ENCODE measurements at places on chromosomes 4 and X.

DNA sequence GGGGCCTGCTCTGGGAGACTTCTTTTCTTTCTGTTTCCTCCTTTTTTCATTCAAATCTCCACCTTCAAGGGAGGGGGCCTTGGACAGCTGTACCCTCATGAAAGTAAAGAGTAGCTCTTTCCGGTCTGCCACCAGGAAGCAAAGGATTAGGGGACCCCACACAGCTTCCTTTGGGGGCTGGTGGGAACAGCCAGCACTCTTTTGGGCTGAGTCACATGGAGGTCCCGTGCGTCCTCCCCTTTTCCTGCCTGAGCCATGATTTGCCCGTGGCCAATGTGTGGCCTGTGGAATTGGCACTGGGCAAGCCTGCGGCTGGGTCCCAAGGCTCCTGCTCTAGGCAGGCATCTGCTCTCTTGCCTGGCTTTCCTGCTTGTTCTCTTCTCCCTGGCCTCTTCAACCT, 65.5 kb downstream of the FHDC1 start:
- no peak for DNase-seq

DNA sequence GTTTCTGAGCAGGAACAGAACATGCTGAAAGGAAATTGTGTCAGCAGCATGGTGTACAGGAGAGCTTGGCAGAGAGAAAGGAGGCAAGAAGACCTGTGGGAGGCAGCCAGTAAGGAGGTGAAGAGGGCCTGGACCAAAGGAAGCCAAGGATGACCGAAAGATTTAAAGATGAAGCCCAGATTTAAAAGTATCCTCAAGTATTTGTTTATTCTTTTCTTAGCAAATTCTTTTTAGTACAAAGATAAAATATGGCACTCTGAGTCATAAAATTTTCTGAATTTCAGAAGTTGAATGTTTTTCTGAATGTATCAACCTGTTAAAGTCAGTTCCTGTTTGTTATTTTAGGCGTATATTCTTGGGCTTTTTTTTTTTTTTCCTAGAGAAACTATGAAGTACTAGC, 3.5 kb downstream of the PKD2 start:
- DNase-seq = no peak

DNA sequence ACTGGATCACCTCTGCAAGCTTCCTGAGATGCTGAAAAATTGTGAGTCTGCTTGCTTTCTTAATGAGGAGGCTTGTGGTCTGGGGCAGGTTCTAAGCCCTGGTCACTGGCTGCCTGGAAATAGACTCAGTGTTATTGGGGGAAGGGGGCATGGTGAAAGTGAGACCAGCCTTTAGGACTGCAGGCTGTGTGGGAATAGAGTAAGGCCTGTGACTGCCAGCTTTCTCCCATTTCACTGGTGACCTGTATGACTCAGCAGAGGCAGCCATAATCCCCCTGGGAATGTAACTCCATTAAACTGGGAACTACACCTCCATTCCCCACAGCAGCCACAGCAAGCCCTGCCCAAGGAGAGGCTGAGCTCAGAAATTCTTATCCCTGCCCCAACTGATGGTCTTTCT, 55.9 kb upstream of the IL15 start:
- no peak for DNase-seq

GRCh38 chr4:41538017-41538733, at the start of gene LIMCH1:
Gene LIMCH1 (plus strand): TSS chr4:41538157. CDS start chr4:41605996, 67,839 bp downstream.
- no peak for DNase-seq

DNA sequence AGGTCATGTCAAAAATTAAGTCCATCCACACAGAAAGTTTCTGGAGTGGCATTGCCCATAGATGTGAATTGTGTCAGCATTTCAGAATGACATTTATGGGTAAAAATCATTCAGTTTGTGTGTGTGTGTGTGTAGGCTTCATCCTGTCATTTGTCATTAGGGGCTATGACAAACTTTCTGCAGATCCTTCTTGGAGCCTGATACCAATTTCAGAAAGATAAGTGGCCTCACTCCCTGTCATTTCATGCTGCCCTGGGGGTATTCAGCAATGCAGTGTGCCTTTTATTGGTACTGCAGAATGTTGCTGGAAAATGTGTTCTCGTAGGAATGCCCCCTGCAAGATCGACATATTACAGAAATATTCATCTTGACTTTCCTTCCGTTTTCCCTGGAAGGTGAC, 659.7 kb downstream of the NLGN4X start:
- DNase-seq = no peak

GRCh38 chrX:23838953-23839352, 56.0 kb downstream of the SAT1 start:
- no peak for DNase-seq

GRCh38 chr4:140373328-140374129, at the start of gene SCOC:
Gene SCOC (plus strand): TSS chr4:140373646. CDS start chr4:140379171, 5,525 bp downstream.
- peak; percentile 97 for DNase-seq

GRCh38 chr4:15756361-15756861, 21.7 kb upstream of the CD38 start:
- DNase-seq = no peak

GRCh38 chrX:69124108-69124507, 41.1 kb downstream of the PJA1 start:
- no peak for DNase-seq

DNA sequence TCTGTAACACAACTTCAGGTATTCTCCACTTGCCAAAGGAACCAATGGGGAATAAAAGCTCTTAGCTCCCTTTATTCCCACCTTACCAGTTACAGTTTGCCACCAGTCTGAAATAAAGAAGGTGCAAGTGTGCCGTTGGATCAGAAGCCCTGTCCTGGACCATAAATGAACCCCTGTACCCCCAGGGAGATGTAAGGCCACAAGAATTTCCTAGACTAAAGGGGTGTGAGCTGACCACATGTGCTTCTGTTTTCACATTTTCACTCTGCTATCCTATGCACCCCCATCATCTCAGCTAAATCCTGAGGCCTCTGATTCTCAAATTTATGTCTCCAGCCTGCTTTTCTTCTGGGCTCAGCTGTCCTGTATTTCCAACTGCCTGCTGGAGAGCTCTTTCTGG, 221.2 kb downstream of the SPRY1 start:
- no peak for DNase-seq

- no peak for DNase-seq
Observed at GRCh38 chr4:37864786-37865185, 26.1 kb upstream of the TBC1D1 start.

GRCh38 chr4:145782756-145783155, 102.8 kb downstream of the C4orf51 start:
- DNase-seq = no peak
